Activated T-cell treated with anti-CD3 and anti-CD28 coated beads for 1 hour (primary cell): ENCODE measurements at places on chromosomes 16 and 17.

GRCh38 chr17:45908935-45909334 is 14.6 kb downstream of the MAPT start:
- DNase-seq = no peak

DNA sequence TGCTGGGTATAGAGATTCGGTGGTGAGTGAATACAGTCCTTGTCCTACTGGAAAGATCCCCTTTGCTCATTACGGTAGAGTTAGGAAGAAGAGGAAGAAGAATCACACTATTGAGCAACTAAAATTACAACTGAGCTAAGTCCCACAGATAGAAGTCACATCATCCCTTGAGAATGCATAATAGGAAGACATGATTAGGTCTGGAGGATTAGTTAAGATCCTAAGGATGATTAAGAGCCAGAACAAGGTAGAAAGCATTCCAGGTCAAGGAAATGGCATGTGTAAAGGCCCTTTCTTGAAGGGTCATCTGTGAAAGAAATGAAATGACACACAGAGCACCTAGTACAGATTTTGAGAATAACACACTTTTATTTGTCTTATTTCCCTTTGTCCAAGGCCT is 503.5 kb downstream of the HAPSTR1 start:
- DNase-seq = no peak

- DNase-seq = no peak
These were observed 143.3 kb downstream of the PARN start for GRCh38 chr16:14486520-14487303.

GRCh38 chr17:37392024-37392590 is 14.5 kb downstream of the ACACA start:
- DNase-seq = no peak

DNA sequence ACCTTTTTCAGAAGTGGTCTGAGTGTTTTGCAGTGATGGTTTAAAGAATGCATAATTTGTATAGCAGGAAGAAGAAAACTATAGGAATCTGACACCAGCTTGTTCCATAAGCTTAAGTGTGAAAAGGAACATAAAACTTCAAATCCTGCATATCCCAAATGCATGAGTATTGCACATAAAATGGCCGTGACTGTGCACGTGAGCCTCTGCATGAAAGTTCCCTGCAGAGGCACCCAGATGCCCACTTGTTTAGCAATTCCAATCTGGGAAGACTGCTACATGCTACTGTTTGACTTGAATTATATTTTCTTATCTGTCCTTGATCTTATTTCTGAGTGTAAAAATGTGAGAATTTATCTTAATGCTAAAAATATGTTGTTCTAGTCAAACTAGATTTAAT is 21.5 kb downstream of the MARCHF10 start:
- no peak for DNase-seq

DNA sequence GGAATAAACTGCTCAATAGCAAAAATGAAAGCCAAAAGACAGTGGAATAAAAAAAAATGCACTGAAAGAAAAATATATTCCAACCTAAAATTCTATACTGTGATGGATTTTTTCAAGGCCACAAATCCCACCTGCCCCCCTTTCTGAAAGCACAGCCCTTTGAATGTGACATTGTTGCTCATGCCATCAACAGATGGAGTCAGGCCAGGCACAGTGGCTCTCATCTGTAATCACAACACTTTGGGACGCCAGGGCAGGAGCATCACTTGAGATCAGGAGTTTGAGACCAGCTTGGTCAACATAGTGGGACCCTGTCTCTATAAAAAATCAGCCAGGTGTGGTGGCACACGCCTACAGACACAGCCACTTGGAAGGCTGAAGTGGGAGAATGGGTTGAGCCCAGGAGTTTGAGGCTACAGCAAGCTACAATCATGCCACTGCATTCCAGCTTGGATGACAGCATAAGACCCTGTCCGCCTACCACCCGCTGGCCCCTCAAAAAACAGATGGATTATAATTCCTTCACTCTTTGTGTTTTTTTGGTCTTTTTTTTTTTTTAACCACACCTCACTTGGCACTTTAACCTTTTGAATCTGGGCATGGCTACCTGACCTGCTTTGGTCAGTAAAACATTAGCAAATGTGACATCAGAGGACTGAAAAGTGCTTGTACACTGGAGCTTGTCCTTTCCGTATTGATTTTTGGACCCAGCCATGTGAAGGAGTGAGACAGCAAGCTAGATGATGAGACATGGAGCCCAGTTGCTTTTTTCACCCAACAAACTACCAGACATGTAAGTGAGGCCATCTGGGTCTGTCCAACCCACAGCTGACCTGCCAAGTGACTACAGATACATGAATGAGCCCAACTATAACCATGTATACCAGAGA is 36.3 kb downstream of the GLG1 start:
- DNase-seq = no peak

- no peak for DNase-seq
These were observed 17.7 kb downstream of the EFCAB5 start for GRCh38 chr17:29958947-29959657.

DNA sequence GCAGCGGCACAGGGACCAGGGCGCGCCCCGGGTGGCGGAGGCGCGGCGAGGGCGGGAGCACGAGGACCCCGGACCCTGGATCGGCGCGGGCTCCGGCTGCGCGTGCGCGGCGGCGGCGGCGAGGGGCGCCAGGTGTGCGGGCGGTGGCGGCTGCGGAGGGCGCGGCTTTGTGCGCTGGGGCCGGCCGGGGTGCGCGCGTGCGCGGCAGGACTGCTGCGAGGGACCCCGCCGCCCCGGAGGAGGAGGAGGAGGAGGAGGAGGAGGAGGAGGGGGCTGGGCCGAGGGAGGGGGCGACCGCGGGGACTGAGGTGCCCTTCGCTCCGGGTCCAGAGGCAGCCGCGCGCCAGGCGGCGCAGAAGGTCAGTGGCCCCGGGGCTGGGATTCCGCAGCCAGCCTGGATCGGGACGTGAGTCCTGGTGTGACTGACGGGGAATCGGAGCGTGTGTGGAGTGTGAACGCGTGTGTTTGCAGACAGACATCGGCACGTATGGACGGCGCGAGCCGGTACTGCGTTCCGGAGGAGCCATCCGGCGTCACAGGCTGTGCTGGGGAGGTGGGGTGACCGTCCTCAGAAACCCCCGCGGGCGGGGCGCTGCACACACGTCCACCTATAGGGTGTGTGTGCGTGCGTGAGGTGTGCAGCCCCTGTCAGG is 19.5 kb upstream of the RAP1GAP2 start:
- DNase-seq = no peak

GRCh38 chr16:48441106-48441505 is 55.9 kb upstream of the SIAH1 start:
- no peak for DNase-seq
